ENCODE measurements at places on chromosomes 7 and 10.

DNA sequence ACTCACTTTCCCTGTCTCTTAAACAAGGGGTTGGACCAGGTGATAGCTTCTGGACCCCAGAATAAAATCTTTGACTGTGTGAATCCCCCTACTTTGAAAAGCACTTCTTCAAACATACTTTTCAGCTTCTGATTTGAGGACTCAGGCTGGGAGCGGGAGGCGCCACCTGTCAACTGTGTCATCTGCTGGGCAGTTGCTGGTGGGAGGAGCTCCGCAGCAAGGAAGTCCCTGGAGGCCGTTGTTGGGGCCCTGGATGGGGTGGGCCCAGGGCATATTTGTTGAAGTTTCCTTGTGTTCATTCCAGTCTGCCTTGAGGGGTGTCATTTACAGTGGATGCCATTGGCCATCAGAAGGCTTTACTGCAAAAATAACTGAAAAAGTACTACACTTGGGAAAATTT lies 197.7 kb downstream of the CCDC3 start:
- DNase-seq: no peak

- DNase-seq: no peak
These were observed 8.9 kb upstream of the MAGI2 start for GRCh38 chr7:79462390-79462789.

- no peak for DNase-seq
These were observed 254.4 kb downstream of the ANKRD7 start for GRCh38 chr7:118478931-118479330.

DNA sequence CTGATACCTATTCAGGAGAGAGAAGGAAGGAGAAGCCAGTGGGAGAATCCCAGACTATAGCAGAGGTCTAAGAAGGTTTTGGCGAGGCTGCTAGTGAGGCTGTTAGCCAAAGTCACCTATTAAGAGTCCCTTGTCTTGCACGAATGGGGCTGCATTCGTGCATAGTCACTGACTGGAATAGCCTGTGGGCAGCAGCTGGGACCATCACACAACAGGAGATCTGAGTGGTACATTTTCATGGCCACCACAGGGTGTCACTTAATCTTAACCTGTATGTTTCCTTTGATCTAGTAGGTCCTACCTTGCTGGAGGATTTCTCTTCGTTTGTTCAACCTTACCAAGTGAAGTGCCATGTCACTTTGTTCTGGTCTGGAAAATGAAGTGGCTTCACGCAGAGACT lies 319.9 kb downstream of the BMPER start:
- DNase-seq: no peak

DNA sequence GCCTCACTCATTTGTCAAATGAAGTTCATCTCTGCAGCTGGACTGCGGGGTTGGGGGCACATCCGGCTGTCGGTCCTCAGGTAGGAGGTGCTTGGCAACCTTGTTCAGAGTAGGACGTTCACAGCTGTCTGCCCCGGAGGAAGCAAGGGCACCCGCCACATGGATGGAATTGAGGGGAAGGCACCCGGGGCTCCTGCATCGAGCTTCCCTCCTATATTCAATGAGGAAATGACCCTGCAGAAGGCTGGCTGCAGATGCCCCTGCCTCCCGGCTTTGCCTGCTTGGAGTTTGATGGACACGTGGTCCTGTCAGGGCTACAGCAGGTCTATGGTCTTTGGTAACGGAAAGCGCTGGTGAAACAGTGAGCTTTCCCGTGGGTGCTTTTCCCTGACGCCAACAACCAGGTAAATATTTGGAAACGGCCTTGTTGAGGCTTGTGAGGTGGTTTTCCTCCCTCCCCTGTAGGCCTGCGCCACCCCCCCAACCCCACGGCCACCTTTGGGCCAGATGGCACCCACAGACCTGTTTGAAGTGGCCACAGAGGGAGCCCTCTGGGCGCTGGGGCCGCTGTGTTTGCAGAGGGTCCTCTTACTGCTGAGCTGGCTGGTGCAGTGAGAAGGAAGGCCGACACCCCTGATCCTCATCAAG lies 32.9 kb downstream of the HTRA1 start:
- no peak for DNase-seq

DNA sequence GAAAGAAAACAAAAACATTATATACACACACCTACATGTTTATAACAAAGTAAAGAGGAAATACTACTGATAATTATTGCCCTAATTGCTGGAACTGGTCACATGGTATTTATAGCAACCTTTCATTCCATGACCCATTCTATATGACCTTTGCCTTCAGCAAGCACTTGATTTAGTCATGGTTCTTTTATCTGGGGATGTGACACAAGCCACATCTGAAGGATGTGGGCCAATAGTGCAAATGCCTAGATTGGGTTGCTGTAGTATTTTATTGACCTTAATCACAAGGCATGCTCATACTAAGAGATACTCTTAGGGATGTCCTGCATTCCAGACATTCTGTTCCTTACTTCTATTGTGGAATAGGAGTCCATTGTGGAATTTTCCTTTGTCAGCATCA lies 723.5 kb upstream of the POM121L12 start:
- no peak for DNase-seq

GRCh38 chr10:62005687-62006086 lies 104.2 kb downstream of the ARID5B start:
- no peak for DNase-seq

DNA sequence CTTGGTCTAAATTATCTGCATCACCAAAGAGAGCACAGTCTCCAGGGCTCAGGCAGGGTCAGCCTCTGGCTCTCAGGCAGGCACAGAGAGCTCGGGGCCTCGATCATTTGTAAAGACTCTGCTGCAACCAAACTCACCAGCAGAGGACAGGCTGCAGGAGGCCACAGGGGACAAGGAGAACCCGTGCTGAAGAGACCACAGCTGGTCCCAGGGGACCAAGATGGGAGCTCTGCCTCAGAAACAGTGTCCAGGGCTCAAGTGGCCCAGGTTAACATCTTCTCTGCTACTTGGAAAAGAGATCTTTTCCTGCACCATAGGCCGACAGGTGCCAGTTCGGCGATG lies 543.2 kb downstream of the PTPRN2 start:
- DNase-seq: no peak

GRCh38 chr7:150855476-150856302 lies 3.4 kb downstream of the AOC1 start:
- no peak for DNase-seq

DNA sequence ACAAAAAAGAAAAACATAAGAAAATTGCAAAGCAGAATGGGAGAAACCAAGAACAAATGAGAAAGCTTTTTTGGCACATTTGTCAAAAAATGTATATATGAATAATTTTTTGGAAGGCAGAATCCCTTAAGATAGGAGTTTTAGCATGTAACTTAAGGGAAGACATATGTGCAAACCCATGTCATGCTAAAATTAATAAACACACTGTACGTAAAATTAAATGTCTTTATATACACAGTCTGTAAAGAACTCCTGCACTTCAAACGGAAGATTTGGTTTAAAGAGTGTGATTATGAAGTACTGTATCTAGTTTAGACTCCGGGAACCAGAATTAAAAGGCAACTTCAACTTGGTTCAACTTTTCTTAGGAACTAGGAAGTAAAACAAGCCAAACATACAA lies 369.9 kb upstream of the TEX47 start:
- no peak for DNase-seq

- no peak for DNase-seq
These were observed 76.5 kb upstream of the ODAD2 start for GRCh38 chr10:28075424-28075823.

DNA sequence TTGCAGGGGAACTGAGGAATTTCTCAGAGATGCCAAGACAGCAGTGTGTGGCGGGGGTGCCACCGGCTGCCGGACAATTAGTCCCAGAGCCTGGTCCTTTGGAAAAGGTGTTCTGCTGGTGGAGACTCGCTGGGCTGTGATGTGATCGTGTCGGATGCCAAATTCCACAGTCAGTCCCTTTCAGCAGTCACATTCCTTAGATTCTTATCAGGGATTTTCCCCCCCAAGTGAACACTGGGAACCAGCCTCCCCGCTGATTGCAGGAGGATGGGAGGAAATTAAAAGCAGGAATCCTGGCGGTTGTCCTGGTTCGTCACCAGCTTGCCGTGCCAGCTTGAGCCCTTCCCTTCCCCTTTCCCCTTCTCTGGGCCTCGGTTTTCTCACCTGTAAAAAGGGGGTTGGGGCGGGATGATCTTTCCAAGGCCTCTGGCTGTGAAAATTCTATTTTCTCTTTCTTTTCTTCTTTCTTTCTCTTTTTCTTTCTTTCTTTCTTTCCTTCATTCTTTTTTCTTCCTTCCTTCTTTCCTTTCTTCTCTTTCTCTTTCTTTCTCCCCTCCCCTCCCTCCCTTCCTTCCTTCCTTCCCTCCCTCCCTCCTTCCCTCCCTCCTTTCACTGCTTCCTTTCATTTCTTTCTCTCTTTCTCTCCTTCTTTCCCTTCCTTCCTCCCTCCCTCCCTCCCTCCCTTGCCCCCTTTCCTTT lies 39.6 kb downstream of the COL26A1 start:
- no peak for DNase-seq

DNA sequence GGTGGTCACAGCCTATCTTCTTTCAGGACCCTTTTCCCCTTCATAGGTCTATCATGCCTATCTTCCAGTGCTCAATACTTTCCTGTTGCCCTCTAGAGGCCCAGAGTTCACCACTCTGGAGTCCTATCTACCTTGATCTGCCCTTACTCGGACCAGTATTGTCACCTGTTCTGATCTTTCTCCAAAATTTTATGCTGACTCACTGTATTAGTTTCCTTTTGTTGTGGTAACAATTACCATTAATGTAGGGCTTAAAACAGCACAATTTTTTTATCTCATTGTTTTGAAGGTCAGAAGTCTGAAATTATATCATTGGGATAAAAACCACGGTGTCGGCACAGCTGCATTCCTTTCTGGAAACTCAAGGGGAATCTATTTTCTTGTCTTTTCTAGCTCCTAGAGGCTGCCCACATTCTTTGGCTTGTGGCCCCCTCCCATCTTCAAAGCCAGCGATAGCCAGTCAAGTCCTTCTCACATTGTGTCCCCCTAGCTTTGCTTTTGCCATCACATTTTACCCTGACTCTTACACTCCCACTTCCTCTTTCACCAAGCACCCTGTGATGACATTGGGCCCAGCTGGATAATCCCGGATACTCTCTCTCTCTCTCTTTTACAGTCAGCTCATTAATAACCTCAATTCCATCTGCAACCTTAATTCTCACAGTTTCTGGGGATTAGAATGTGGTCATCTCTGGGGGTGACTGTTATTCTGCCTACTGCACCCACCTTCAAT lies 54.6 kb downstream of the TFAM start:
- no peak for DNase-seq

GRCh38 chr10:104501449-104501848 lies 139.6 kb upstream of the SORCS3 start:
- DNase-seq: no peak

GRCh38 chr7:85711894-85712293 lies 525.0 kb upstream of the SEMA3D start:
- DNase-seq: no peak

GRCh38 chr7:8433477-8434289 lies at the start of gene NXPH1:
NXPH1 (plus strand) TSS chr7:8433609.
- DNase-seq: no peak

DNA sequence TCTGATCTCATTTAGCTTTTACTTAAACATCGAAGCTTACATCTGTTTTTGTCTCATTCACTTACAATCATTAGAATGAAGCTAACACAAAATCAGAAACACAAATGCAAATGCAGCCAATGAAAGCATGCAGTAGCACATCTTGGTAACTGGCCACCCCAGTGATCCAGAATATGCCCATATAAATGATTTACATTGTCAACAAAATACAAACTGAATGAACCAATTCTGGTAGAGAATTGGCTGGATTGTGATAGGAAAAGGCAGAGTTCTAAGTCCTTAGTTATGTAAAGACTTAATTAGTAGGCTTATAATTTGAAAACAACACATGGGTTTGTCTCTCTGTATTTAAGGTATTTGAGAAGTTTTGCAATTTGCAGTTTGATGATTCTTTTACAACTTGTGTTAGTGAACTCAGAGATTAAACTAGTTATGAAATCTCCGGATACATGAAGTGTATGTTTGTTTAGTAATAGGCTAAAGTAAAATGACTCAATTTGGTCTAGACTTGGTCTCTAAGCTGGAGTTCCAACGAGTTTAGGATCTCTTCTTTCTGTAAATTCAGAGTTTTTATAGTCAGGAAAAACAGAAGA lies 21.2 kb downstream of the TECTB start:
- DNase-seq: no peak

GRCh38 chr10:21760332-21760731 lies 226.3 kb downstream of the MLLT10 start:
- no peak for DNase-seq

DNA sequence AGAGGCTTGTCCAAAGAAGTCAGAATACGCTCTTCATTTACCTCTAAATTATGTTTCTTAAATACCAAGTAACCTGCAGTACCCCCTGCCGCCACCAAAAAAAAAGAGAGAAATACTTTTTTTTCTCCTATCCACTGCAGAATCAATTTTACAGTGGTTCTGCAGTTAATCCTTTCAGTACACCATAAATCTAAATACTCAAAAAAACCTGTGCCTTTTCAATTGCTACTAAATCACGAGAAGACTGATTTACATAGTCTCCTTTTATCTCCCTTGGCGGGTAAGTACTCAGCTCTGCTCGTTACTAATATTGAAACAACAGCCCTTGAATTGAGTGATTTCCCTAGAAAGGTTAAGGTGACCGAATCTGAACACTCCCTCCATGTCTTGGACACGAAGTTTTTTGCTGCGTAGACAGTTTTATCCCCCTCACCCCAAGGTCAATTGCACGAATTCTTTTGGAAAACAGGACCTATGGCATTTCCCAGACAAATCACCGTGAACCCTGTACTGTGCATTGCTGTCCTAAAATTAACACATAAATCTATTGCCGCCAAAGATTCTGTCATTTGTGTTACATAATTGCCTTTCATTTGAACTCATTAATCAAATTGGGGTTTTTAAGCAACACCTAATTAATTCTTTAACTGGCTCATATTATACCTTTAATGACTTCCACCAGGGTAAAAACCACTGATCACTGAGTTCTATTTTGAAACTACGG lies 512 bp upstream of the VIM start:
- no peak for DNase-seq

GRCh38 chr7:1263391-1263951 lies 30.8 kb downstream of the UNCX start:
- no peak for DNase-seq

- no peak for DNase-seq
These were observed 18.7 kb downstream of the PTPRE start for GRCh38 chr10:127925471-127926207.

DNA sequence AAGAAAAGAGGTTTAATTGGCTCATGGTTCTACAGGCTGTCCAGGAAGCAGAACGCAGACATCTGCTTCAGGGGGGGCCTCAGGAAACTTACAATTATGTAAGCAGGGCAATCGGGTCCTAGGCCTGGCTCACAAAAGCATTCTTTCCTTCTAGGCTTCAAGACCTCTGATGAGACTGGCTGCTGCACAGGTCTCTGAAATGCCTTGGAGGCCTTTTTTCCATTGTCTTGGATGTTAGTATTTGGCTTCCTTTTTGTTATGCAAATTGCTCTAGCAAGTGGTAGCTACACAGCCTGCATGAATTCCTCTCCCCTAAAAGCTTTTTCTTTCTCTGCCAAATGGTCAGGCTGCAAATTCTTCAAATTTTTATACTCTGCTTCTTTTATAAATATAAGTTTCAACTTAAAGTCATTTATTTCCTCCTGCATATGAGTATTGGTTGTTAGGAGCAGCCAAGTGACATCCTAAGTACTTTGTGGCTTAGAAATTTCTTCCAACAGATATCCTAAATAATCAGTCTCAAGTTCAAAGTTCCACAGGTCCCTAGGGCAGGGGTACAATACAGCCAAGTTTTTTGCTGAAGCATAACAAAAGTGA lies 83.1 kb upstream of the SEMA3A start:
- DNase-seq: no peak
